HFF-Myc (cell line): ENCODE measurements at places on chromosomes 7 and 10.

GRCh38 chr10:17669185-17669872, 25.4 kb downstream of the STAM start:
- DNase-seq, result no peak

- DNase-seq, result no peak
Measured at GRCh38 chr7:44279731-44280505, 45.5 kb downstream of the CAMK2B start.

- no peak for DNase-seq
Measured at GRCh38 chr10:48445932-48446331, 139.5 kb downstream of the MAPK8 start.

- DNase-seq, result no peak
Measured at GRCh38 chr7:93350338-93350737, 118.2 kb downstream of the VPS50 start.

DNA sequence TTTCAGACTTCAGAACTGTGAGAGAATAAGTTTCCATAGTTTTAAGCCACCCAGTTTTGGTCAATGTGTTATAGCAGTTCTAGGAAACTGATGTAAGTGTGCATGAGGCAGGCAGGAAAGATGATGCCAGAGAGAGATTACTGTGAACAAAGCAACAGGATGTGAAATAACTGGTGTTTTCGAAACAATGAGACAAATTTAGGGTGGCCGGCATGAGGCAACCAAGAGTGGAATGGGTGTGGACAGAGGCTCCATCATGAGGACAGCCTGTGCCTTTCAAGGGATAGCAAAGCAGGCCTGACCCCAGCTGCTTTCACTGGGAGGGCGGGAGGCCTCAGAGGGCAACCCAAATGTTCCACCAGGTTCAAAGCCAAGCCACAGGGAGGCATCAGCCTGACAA, 67.3 kb upstream of the UCN3 start:
- no peak for DNase-seq

GRCh38 chr10:79358811-79359210, 11.5 kb downstream of the PPIF start:
- no peak for DNase-seq

DNA sequence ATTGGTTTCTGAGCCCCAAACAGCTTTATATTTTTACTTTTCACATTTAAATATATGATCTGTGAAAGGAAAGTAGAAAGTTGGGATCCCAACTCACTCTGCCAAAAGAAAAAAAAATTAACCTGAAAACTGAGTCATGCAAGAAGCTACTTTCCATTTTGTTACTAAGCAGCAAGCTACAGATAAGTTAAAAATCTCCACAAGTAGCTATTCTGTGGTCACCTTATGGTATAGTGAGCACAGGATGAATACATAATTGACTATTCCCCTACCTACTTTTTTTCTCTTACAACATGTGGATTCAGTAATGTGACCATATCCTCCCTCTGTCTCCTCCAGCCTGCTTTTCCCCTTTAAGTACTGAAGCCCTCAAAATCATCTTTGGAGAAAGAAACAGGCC, 30.3 kb upstream of the CREB3L2 start:
- DNase-seq, result no peak

DNA sequence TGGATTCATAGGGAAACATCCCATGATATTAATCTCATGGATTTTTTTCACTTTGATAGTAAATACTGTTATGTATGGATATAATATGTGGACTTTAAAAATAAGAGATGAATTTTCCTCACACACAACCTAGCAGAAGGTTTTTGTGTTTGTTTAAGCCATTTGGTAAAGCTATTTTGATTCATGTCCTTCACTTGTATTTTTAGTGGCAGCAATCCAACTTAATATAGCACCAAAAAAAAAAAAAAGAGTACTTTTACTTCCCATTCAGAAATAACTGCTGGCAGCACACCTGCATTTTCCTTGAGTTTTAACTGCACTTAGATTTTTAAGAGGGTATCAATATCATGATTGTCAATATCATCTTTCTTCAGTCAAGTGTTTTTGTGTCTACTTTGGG, 60.0 kb downstream of the MCMBP start:
- DNase-seq, result no peak

DNA sequence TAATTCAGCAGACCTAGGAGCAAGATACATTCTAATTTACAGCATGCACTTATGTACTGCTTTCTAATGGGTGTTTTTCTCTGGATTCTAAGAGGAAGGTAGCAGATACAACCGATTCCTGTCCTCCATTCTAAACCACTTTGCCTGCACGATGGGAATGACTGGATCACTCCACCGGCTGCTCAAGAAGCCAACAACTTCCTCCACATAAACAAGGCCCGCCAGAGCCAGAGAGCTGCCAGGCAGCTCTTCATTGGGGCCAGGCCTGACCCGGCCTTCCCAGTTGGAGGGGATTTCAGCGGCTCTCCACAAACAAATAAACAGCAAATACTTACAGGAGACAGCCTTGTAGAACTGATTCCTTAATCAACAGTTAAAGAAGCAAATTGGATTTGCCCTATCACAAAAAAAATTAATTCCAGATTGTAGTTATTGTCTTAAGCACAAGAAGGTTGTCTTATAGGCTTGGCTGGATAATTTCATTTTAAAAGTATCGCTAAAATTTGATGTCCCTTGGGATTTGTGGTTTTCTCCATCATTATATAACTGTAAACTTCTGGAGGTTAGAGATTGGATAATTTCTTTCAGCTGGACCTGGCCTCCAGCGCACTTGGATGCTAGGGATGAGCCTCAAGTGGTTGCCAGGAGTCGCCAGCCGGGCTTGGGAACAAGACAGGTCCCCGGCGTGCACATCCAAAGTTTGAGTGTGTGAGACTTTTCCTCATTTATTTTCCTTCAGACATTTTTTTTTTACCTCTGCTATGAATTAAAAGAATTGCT, 20.9 kb downstream of the EBF3 start:
- no peak for DNase-seq

GRCh38 chr7:157795643-157796042, 458.8 kb downstream of the DNAJB6 start:
- DNase-seq, result no peak
